ENCODE measurements at places on chromosomes 2 and 18. TPM values are rescaled to one million over a fixed set of nuclear protein-coding genes. Genes with fewer than 3 reads are reported as not detected.

Gene COX5B
- polyA plus RNA-seq: 943 TPM

Gene MALL
- polyA plus RNA-seq: 192 TPM

Gene EPAS1
- 65.3 TPM for polyA plus RNA-seq

Gene ANTXR1
- polyA plus RNA-seq: 13.0 TPM
